Activated CD8-positive, alpha-beta T cell treated with anti-CD3 and anti-CD28 coated beads for 36 hours (primary cell): ENCODE measurements at places on chromosomes 16 and 17. TPM values are rescaled to one million over a fixed set of nuclear protein-coding genes. Genes with fewer than 3 reads are reported as not detected.

DNA sequence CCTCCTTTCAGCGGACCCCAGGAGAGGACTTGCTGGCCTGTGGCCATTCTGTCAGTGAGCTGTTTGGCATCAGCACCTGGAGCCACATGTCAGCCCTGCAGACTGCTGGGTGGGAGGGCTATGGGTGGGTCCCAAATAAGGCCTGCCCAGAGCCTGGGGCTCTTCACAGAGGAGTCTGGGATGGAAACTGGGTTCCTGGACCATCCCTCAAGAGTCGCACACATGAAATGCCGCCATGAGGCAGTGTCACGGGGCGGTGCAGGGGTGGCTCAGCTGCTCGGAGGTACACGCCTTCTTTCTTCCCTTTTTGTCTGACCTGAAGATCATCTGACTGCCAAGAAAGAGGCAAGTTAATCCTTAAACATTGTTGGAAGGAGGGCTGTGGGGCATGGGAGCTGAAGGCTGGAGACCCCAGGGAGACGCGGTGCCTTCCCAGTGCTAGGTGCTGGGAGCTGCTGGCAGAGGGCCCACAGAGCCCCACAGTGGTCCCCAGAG lies 14.8 kb downstream of the MPRIP start:
- H3K36me3 ChIP-seq, result no peaks in the 10 kb centered on the region
- peaks cover 26% of the 10 kb centered on the region for H3K4me1 ChIP-seq
- H3K27me3 ChIP-seq, result no peaks in the 10 kb centered on the region
- H3K27ac ChIP-seq, result no peak overlapping the region
- DNase-seq, result no peak
- H3K4me3 ChIP-seq, result no peak overlapping the region

DNA sequence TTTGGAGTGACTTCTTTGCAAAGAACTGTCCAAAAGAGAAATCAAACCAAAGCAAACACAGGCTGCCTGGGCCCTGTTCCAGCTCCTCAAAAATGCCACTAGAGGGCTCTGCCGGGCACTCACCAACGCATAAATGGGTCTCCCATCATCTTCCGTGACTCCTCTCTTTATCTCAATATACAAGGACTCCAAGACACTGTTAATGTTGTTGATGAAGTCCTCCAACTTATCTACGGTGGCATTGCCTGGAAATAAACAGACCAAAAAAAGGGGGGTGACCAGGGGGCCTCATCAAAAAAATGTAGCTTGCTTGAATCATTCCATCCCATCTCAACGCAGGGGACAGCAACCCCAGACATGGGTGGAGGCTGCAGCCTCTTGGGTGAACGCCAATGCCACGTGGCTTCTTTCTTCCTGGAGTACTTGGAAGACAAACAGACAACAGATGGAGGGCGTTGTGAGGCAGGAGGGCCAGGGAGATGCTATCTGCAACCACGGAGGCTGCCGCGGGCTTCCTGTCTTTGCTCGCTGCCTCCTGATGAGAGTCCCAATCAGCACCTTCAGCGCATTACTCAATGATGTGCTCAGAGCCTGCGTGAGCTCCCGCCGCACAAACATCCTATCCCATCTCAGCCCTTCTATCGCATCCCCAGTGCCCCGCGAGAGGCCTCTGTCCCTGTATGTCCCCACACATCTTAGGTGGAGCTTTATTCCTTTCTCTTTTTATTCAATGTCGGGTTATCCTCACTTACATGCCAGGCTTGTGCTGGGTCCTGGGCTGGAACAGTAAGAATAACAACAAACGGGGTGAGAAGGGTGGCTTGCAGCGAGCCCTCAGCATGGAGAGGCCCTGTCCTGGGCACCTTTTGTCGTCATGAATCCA lies 32.0 kb downstream of the KDM8 start:
- DNase-seq, result peak; percentile 94
- H3K27ac ChIP-seq, result peak overlapping the region; percentile 98
- H3K4me1 ChIP-seq, result peaks cover 94% of the 10 kb centered on the region
- no peaks in the 10 kb centered on the region for H3K27me3 ChIP-seq
- peaks cover 62% of the 10 kb centered on the region for H3K36me3 ChIP-seq
- H3K4me3 ChIP-seq, result peak overlapping the region; percentile 73

- H3K4me1 ChIP-seq, result peaks cover 6% of the 10 kb centered on the region
- H3K27me3 ChIP-seq, result no peaks in the 10 kb centered on the region
- no peak for DNase-seq
- H3K36me3 ChIP-seq, result peaks cover 15% of the 10 kb centered on the region
- no peak overlapping the region for H3K27ac ChIP-seq
These were observed 5.2 kb upstream of the ALDOA start for GRCh38 chr16:30060346-30060745.

GRCh38 chr17:57940231-57940630 lies 15.0 kb downstream of the CUEDC1 start:
- peaks cover 21% of the 10 kb centered on the region for H3K4me1 ChIP-seq
- H3K36me3 ChIP-seq, result no peaks in the 10 kb centered on the region
- H3K4me3 ChIP-seq, result no peak overlapping the region

DNA sequence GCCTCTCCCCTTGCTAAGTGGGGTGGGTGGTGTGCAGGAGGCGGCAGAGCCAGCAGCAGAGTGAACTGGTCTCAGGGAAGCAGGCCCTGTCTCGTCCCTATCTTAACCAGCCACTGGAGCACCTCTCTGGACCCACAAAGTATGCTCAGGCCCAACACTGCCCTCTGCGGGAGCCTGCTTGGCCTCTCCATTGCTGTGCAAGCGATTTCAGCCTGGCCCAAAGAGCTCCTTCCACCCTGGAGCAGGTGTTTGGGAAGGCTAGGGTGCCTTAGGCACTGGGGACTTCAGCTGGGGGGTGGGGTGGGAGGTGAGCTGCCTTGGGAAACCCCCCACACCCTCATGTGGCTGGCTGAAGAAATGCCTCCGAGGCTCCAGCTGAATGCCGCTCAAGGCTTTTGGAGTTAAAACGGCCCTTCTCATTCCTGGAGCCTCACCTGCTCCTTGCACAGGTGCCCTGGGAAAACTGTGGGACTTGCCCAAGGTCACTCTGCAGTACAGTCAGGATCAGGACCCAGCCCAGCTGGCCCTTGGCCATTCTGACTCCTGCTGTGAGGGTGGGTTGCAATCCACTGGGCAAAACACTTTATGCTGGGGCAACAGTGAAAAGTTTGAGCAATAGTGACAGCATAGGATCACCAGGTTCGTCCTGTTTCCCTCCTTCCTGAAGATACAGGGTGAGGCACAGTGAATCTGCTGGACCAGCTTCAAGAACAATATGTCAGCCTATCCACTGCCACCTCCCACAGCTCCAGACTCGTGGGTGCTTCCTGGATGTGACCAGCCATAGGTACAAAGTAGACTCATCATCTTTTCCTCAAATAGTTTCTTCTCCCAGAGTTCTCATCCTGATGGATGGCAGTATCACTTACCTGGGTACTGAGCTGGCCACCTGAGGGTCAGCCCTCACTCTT lies 5.9 kb upstream of the UBE2O start:
- peak; percentile 31 for DNase-seq
- no peak overlapping the region for H3K4me3 ChIP-seq
- H3K36me3 ChIP-seq, result no peaks in the 10 kb centered on the region
- H3K4me1 ChIP-seq, result no peaks in the 10 kb centered on the region
- H3K27me3 ChIP-seq, result no peaks in the 10 kb centered on the region
- no peak overlapping the region for H3K27ac ChIP-seq

DNA sequence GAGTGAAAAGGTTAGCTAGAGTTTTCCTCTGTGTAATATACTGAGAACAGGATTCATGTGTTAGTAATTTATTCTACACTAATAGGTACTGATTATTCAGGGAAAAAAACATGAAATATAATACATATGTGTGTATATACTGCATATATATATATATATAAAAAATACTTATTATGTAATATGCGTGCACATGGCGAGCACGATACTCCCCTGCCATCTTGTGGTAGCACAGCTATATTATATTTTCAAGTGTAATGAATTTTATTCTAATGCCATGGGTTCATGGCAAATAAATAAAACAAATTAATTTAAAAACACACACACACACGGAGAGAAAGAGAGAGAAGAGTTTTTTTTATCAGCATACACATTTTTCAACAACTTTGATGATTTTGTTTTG lies 460.6 kb downstream of the KCNJ2 start:
- H3K4me3 ChIP-seq, result no peak overlapping the region
- H3K4me1 ChIP-seq, result no peaks in the 10 kb centered on the region
- no peaks in the 10 kb centered on the region for H3K36me3 ChIP-seq
- peak; percentile 4 for DNase-seq

GRCh38 chr17:77880711-77881450 lies 77.6 kb upstream of the TNRC6C start:
- DNase-seq, result no peak
- H3K4me1 ChIP-seq, result peaks cover 71% of the 10 kb centered on the region
- no peak overlapping the region for H3K4me3 ChIP-seq
- H3K36me3 ChIP-seq, result peaks cover 4% of the 10 kb centered on the region
- no peaks in the 10 kb centered on the region for H3K27me3 ChIP-seq

DNA sequence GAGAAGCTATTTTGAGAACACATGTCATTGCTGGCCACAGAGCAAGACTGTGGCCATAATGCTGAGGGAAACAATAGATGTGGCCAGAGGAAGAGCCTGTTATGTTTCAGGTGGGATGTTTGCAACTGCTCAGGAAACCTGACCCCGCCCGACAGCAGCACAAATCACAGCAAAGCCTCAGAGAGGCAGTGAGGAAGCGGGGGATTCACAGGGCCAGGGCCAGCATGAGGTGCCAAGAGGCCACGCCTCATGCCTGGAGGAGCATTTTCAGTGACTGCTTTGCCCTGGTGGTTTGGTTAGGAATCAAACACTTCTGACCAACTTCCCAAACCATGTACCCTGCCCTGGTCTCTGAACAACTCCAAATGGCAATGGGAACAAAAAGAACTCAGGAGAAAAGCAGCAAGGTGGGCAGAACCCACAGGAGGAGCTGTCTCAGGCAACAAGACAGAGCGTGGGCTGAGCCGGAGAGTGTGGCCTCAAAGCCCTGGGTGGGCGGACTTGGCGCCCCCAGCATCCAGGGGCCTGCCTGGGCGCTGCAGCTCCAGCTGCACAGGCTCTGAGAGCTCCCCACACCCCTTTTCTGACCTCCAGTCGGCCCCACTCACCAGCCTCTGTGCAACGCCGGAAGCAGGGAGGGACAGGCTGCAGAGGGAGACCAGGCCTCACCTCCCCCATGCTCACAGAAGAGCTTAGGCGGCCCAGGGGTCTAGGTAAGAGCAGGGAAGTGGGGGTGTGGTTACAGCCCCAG lies 20.6 kb downstream of the HIC1 start:
- H3K4me3 ChIP-seq, result no peak overlapping the region
- H3K27me3 ChIP-seq, result no peaks in the 10 kb centered on the region
- H3K27ac ChIP-seq, result peak overlapping the region; percentile 37
- H3K36me3 ChIP-seq, result peaks cover 55% of the 10 kb centered on the region
- H3K4me1 ChIP-seq, result peaks cover 25% of the 10 kb centered on the region

DNA sequence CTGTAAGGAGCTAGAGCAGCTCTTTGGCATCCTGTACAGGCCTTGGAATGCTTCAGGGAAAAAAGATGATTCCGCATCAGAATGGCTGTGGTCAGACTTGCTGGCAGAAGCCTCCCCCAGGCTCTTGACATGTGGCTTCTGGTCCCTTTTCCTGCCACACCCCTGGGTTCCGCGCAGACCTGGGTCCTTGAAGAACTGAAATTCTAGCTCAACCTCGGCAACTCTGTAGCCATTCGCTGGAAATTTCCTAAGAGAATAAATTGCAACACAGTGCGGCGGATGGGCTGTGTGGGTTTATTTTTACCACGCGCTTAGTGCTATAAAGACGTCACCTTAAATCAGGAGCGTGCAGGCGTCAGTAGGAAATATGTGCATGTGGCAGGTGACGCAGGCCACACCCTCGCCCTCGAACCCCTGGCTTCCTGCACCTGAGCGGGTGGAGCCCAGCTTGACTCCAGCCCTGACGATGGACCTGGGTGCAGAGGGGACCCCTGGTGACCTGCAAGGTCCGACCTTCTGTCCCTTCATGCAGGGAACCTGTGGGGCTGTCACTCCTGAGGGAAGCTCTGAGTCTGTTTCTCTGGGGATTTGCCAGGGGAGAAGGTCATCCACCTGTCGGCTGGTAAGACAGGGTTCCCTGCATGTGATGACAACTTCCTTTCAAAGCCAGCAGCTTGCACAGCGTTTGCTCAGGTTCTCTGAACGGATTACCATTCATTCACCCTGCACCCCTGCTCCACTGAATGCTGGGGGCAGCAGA lies 46.3 kb downstream of the METRNL start:
- H3K27ac ChIP-seq, result peak overlapping the region; percentile 28
- DNase-seq, result peak; percentile 59
- no peak overlapping the region for H3K4me3 ChIP-seq
- peaks cover 30% of the 10 kb centered on the region for H3K27me3 ChIP-seq

GRCh38 chr16:56758930-56759329 lies 29.0 kb downstream of the NUP93 start:
- H3K36me3 ChIP-seq, result peaks cover 49% of the 10 kb centered on the region
- no peak overlapping the region for H3K4me3 ChIP-seq
- H3K27ac ChIP-seq, result no peak overlapping the region
- H3K4me1 ChIP-seq, result peaks cover 8% of the 10 kb centered on the region
- no peak for DNase-seq

DNA sequence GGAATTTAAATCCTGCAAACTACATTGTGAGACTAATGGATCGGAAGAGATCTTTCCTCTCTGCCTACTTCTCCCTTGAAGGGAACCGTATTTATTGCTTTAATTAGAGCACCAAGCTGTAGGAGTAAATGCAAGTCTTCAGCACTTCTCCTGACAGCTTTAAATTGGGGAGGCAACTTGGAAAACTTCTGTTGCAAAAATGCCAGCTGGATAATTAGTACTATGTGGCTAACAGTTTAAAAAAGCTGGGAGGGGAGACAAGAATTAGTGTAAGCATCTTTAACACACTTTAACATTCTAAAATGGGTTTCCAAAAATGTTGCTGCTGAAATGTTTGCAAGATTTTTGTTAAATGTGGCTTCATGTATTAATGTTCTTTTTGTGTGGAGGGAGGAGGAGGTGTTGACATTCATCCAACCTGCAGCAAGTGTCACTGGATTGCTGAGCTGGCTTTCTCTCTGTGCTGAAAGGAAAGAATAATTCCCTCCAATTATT lies 108.5 kb downstream of the PCTP start:
- H3K4me1 ChIP-seq, result no peaks in the 10 kb centered on the region
- H3K27me3 ChIP-seq, result peaks cover 4% of the 10 kb centered on the region
- H3K4me3 ChIP-seq, result no peak overlapping the region
- DNase-seq, result no peak
- no peak overlapping the region for H3K27ac ChIP-seq

- peaks cover 2% of the 10 kb centered on the region for H3K27me3 ChIP-seq
- no peak for DNase-seq
- H3K36me3 ChIP-seq, result no peaks in the 10 kb centered on the region
- H3K27ac ChIP-seq, result no peak overlapping the region
- H3K4me3 ChIP-seq, result no peak overlapping the region
- H3K4me1 ChIP-seq, result no peaks in the 10 kb centered on the region
These were observed 32.9 kb upstream of the NPTX1 start for GRCh38 chr17:80509311-80509710.

DNA sequence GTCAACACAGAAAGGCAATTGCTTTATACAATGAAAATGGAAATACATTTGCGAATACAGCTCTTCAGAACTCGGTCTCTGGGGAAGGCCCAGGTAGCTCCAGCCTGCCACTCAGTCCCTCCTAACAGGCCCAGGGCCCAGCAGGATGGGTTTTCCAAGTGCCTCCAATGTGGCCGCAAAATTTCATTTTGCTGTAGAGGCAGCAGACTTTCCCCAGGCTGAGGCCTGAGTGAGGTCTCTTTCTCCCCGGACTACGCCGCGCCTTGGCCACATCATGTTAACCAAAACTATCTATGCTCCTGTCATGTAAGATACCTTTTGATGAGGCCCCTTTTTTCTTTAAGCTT lies 606.0 kb upstream of the SALL1 start:
- no peak overlapping the region for H3K4me3 ChIP-seq
- H3K4me1 ChIP-seq, result no peaks in the 10 kb centered on the region
- no peak for DNase-seq
- no peaks in the 10 kb centered on the region for H3K36me3 ChIP-seq
- peaks cover 4% of the 10 kb centered on the region for H3K27me3 ChIP-seq

The CRYBA1 gene
- total RNA-seq, result not detected

The TMC5 gene
- not detected for total RNA-seq

The ZFP3 gene
- 1.9 TPM for total RNA-seq

The PLEKHH3 gene
- total RNA-seq, result 0.29 TPM

The HASPIN gene
- 21.3 TPM for total RNA-seq

The SPAG5 gene
- total RNA-seq, result 141 TPM
